ENCODE measurements at places on chromosomes 13 and 19.
A peak's percentile ranks its signal among the peaks of the same experiment; 100 is the strongest.

GRCh38 chr13:66859934-66860877 lies 369.9 kb downstream of the PCDH9 start:
- DNase-seq: no peak

GRCh38 chr13:22592515-22592914 lies 588.3 kb upstream of the SGCG start:
- DNase-seq: no peak

DNA sequence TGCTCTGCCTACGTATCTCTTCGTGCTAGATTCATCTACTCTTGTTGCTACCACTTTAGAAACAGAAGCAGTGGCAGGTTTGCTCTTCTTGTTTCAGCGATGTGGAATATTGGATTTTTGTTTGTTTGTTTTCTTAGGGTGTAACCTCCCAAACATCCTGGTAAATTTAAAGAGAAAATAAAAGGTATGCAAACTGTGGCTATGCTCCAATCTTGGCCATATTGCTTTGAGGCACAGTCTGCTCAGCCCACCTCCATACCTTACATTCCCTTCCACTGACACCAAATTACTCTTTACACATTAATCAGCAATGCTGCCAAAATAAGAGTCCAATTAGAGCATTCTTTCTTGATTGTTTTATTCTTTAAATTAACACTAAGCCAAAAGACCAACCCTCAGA lies 25.2 kb upstream of the UBL3 start:
- no peak for DNase-seq

DNA sequence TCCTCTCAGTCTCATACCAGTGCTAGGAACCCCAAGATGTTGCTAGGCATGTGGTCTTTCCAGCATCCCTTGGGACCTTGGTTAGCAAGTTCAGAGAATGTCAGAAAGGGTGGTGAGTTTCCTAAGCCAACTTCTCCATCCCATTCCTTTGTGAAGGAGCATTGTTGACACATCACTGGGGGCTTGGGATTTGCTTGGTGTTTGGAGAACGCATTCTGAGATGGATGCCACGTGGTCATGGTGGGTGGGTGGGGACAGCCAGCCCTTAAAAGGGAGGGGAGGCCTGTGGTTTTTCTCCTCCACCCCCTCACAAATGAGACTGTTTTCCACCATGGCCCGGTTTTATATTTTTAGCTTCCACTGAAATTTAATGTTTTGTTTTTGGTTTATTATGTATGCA lies 83.3 kb upstream of the ZNF536 start:
- DNase-seq: no peak

DNA sequence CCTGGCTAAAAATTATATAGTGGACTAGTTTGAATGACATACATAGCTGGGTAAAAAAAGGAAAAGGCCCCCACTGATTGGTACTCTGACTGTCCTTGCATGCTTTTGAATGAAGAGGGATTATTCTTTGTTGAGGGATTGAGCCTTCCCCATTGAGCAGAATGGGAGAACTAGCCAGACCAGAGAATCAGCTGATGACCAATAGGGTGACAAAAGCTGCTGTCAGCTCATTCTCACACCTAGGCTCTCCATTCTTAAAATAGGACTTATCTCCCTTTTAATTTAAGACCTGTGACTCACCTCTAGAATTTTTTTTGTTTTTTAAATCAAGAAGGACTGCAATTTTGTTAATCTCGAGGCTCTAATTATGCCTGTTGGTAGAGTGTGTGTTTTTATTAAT lies 79.3 kb downstream of the CRYL1 start:
- no peak for DNase-seq

DNA sequence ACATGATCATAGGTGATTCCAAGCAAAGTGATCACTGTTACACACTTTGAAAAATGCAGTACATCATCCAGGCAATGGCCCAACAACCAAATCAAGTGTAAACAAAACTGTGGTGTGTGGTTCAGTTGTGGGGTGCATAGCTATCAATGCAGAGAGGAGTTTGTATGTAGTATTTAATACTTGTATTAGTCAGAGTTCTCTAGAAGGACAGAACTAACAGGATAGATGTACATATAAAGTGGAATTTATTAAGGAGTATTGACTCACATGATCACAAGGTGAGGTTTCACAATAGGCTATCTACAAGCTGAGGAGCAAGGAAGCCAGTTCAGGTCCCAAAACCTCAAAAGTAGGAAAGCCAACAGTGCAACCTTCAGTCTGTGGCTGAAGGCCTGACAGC lies 249.3 kb upstream of the HTR2A start:
- DNase-seq: no peak

- DNase-seq: no peak
Observed at GRCh38 chr19:18045307-18046050, 37.5 kb downstream of the ARRDC2 start.

DNA sequence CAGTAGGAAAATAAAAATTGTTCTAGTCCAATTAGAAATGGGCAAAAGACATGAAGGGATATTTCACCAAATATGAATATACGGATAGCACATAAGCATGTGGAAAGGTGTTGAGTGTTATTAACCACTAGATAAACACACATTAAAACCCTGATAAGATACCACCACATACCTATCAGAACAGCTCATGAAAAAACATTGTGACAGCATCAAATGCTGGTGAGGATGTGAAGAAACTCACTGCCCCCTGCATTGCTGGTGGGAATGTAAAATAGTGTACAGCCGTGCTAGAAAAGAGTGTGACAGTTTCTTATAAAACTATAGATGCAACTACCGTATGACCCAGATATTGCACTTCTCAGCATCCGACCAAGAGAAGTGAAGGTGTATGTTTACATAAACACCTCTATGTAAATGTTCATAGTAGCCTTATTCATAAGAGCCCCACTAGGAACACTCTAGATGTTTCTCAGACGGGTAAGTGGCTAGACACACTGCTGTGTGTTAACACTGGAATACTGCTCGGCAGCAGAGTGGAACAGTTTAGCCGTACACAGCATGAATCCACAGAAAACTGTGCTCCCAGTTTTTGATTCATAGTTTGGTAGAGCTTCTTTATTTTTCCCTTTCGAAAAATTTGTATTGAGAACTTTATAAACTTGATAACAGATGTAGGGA lies 321.1 kb downstream of the MYO16 start:
- no peak for DNase-seq

GRCh38 chr19:7959211-7959610 lies 15.7 kb upstream of the TIMM44 start:
- DNase-seq: no peak

DNA sequence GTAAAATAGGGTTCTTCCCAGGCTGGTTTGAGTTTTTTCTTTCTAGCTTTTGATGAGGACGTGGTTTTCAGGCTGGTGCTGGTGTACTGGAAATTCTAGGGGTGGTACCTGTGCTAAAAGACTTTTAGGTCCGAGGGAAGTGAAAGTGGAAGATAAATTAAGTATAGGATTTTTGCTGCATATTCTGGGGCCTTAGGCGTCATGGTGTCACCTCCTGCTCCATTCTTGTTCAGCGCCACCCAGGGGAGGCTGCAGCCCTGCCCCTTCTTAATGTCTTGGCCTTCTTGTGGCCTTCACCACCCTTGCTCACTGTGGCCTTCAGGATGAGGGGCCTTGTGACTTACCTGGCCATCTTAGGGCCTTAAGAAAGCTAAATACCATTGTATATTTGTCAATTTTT lies 12.4 kb downstream of the ZNF552 start:
- no peak for DNase-seq

DNA sequence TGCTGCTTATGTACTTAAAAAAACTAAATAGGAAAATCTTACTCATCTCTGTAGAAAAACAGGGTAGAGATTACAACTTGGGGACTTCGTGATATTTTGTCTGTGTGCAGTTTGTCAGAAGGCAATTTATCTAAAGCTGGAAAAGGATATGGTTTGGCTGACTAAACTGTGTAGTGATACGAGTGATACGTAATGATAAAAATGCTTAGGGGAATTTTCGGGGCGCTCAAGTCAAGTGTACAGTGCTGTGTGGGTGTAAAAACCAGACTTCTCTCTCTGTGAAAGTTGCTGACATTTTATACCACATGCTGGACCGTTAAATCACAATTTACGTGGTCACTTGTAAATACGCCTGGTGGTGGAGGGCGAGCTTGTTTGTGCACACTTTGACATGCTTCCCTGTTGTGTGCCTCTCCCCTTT lies 221.7 kb downstream of the KCNRG start:
- DNase-seq: no peak

GRCh38 chr19:4516199-4516938 lies 1.9 kb downstream of the PLIN4 start:
- DNase-seq: no peak

DNA sequence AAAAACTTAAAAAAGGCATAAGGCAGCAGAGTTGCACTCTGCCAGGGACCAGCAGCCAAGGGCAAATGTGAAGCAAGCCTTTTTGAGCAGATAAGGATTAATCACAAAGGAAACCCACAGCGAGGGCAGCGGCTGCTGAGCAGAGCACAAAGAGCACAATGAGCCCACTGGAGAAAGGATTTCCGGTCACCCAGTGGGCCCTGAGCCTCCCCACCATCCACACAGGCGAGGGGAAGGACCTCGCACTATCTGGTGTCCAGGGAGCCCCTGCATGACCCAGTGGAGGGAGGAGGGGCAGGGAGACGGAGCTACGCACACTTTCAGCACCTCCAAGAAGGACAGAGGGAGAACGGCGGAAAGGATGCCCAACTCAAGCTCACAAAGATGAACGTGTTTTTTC lies 40.0 kb downstream of the COL4A1 start:
- no peak for DNase-seq

DNA sequence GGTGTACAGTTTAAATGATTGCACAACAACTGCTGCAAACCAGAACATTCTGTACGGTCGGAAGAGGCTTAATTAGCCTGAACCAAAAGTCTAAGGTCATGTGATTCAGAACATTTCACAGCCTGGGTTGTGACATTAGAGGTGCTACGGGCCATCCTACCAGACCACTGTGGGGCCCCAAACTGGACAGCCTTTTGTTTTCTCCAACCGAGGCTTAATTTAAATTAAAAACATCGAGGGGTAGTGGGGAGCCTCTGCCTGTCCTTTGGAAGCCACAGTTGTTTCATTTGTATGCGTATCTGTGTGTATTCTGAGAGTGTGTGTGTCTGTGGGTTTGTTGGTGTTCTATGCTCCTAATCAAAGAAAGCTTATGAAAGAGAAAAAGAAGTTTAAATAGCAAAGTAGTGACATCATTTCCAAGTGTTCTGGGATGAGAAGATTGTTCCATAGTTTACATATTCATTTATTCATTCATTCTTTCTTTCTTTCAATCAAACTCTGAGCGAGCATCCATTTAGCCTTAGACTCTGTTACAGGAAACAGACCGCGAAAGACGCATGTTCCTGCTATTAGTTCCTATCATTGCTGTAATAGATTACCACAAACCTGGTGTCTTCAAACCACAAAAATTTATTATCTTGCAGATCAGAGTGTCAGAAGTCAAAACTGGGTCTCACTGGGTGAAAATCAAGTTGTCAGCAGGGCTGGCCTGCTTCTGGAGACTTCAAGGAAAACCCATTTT lies 444.8 kb downstream of the FOXO1 start:
- DNase-seq: no peak

DNA sequence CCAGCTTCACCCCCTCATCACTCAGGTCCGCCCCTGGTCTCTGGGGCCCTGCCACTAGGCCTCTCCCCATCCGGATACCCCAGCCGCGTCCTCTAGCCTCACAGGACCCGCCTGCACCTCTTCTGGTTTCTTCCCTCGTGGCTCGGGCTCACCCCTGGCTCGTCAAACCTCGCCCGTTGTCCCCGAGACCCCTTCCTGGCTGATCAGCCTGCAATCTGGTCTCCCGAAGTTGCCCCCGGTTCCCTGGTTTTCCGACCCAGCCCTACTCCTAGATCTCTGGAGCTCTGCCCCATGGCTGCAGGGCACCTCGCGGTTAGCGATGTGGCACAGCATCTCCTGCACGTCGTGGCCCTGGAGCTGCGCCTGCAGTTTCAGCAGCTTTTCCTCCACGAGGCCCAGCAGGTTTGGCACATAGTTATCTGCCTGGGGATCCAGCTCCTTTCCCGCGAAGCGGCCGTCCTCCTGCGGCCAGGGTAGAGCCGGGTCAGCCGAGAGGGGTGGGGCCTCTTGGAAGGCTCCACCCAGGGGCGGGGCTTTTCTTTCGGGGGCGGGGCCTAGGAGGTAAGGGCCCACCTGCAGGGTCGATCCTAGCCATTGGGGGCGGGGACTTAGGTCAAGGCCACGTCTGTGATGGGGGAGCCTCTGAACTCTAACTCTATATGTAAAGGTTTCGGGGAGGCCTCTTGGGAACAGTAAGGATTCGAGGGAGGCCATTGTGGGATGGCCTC lies 2.4 kb upstream of the RGL3 start:
- DNase-seq: peak; percentile 74

GRCh38 chr13:103288114-103288513 lies 221.9 kb upstream of the SLC10A2 start:
- no peak for DNase-seq

- DNase-seq: no peak
Observed at GRCh38 chr19:30367421-30367820, 4.8 kb upstream of the ZNF536 start.
